Mesothelial cell of epicardium (in vitro differentiated cells): ENCODE measurements at places on chromosomes 2 and 18. TPM values are rescaled to one million over a fixed set of nuclear protein-coding genes. Genes with fewer than 3 reads are reported as not detected.

DNA sequence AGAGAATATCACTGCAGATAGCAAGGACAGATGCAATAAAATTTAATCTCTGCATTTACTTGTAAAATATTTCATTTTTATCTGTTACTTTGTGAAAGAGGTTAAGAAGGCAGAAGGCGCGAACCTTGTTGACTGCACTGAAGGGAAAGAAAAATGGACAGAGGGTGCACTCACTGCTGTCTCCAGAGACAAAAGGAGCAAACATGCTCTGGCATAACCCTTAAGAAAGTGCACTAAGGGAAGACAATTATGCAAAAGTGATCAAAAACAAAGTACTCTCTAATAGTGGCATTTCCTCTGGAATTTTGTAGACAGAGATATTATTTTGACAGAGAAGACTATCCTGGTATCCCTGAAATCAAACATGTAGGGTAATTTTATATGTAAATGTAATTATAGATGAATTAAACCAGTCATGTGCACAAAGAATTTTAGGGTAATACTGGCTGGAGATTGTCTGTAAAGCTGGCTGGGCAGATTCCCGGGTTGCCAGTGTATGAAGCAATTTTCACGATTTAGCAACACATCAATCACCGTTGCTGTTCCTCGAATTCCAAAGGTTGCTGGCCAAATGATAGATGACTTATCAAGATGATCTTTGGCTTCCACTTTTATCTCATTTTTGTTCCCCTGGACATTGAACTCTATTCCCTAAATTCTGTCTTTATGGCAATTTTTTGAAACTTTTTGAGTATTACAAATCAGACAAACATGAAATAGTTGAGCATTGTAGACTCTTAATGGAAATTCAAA lies 1176.9 kb downstream of the SUCLG1 start:
- DNase-seq, result no peak

- DNase-seq, result no peak
Observed at GRCh38 chr2:59888015-59888414, 665.4 kb downstream of the BCL11A start.

GRCh38 chr2:2839782-2840531 lies 508.9 kb upstream of the MYT1L start:
- DNase-seq, result no peak

DNA sequence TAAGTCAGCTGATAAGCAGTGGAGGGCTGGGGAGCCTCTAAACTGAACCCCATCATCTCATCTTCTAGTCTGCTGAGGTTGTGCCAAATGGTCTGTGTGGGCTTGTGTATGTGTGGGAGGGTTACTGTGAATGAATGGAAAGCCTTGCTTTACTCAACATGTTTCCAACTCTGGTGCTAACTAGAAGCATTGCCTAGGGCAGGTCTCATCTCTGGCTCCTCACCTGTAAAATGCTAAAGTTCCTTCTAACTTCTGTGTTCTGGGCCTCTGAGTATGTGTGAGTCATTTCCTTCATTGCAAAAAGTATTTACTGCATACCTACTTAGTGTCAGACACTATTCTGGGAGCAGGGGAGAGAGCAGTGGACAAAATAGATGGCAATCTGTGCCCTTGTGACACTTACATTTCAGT lies 1.3 kb downstream of the LIPG start:
- no peak for DNase-seq

DNA sequence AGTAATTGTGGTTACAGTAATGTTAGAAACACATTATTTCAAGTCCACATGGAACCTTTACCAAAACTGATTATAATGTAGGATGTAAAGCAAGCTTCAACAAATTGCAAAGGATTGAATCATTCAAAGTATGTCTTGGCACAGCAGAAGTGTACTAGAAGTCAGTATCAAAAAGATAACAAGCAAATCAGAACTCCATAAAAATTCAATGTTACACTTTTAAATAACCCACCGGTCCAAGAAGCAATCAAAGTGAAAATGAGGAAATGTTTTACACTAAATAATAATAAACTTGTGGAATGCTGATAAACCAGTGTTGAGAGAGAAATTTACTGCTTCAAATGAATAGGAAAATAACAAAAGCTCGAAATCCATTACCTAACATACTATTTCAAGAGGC lies 47.7 kb downstream of the TTC21B start:
- DNase-seq, result no peak

DNA sequence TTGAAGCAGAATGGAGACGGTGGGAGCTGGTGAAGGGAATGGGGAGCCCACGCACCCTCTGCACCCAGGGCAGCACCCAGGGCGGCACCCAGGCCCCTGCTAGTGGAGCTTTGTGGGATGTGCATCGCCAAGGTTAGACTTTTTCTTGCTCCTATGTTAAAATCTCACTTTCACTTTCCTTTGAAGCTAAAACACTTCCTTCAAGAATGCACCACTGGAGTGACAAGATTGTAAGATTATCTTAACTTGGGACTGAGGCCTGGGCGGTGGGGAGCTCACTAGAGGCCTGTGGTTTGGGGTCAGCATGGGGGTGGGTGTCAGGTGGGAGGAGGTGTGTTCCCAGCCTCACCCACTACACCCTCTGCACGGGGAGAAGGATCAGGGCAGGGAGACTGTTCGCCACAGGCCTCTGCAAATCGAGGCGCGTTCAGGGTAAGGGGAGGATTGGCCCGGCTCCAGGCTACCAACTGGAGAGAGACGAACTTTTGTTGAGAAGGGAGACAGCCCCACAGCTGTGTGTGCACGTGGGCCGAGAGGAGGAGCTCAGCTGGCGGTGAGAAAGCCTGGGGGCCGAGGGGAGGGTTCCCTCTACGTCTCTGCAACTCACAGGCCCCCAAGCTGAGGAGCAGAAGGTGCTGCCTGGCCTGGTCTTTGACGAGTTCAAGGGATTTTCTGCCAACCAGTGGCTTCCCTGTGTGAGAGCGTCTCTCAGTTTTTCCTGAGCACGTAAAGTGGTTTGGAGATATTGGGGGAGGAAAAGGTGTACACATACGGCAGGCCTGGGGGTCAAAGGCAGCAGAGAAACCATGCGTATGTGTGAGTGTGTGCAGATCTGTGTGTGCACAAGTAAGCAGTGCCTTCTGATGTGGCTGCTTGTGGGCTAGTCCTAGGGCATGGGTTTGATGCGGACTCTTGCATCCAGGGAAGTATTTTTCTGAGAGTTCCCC lies 147.7 kb downstream of the KLHL29 start:
- no peak for DNase-seq

- DNase-seq, result no peak
Observed at GRCh38 chr18:28903306-28903705, 726.4 kb upstream of the CDH2 start.

DNA sequence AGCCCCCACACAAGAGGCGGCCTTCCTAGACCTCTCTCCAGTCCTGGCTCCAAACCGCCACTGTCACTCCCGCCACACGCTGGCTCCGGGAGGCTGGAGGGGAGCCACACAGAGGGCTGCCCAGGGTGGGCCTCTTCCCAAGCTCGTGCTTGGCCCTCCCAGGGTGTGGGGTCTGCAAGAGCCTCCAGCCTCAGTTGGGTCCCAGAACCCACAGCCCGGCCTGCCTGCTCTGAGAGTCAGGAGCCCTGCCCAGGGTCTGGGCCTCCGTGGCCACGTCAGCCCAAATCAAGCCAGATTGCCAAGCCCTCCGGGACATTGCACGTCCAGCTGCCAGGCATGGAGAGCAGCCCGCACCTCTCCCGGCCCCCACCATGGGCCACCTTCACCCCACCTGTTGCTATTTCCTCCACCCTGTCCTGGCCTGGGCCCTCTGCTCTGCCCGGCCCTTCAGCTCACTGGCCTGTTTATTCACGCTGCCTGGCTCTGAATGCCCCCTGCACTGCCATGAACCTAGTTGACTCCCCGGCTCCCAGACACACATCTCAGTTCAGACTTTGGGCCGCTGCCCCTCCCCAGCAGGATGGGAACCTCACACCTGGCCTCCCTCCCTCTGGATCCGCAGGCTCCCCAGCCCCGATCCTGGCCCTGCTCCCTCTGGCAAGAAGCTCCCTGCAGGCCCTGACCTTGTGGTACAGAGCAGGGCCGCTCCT lies 61.0 kb downstream of the BIN1 start:
- peak; percentile 34 for DNase-seq

- no peak for DNase-seq
Observed at GRCh38 chr2:178238154-178238521, 43.8 kb downstream of the OSBPL6 start.

- no peak for DNase-seq
Observed at GRCh38 chr2:171512014-171512413, 10.3 kb upstream of the CYBRD1 start.

DNA sequence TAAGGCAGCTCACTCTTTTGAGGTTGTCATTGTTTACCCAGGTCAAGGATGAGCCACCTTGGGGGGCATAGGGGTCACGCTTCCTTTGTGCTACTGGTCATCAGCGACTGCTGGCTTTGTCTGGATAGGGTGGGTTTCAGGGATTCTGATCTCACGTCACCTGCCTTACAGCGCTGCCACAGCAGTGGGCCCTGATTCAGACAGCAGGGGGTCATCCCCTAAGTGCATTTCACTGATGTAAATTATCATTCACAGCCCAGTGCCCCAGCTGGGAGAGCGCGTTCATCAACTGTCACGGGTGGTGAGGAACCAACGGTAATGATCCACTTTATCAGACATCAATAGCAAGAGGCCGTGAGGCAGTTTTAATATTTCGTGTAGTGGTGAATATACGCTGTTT lies 291.2 kb downstream of the NEDD4L start:
- DNase-seq, result no peak

DNA sequence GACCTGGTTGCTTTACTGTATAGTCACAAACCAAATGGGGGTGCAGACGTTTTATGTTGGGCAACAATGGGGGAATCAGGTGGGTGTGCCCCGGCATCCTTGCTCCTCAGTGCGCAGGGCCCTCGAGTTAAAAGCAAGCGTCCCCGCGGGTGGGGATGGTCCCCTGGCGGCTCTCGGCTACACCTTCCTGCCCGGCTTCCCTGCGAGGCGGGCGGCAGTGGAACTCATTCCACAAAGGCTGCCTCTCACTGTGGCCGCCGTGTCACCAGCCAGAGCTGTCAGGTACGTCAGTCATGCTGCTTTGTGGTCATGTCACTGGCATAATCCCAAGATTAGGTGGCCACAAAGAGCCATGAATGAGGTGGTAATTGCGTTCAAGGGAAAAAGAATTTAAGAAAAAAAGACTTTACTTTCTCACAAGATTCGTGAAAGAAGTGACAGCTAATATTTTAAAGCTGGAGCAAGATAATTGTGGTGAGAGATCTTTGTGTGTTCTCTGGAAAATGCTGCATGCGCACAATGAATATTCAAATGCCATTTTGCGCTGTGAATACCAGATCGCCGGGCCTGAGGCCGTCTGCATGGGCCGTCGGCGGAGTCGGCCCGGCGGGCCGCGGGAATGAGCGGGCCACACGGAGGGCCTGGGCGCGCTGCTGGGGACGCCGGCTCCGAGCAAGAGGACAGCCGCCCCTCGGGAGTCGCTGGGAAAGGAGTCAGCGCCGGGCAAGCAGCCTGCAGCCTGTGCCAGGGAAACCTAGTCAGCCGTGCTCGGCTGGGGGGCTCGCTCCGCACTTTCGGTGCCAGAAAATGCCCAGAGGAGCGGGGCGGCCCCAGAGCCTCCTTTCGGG lies 82.3 kb upstream of the LDLRAD4 start:
- no peak for DNase-seq

- no peak for DNase-seq
Observed at GRCh38 chr18:8561123-8561910, 47.9 kb upstream of the RAB12 start.

DNA sequence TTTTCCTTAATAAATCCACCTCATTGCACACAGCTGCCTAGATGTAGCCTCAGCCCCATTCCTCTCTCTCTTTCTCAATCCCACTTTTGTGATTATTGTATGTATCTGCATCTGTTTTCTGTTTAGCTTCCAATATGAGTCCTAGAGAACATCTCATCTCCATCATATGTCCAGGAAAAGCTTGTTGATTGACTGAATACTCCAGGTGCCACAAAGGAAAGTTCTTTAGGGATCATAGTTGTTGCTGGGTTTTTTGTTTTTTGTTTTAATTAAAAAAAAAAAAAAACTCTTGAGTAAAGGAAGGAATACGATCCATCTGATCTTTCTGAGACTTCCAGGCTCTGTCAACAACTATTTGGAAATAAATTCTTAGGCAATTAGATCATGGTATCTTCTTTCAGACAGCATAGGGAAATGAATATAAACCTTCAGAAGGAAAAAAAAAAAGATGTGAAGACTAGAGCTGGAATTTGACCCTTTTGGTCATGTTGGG lies 42.5 kb downstream of the KIAA2012 start:
- no peak for DNase-seq

DNA sequence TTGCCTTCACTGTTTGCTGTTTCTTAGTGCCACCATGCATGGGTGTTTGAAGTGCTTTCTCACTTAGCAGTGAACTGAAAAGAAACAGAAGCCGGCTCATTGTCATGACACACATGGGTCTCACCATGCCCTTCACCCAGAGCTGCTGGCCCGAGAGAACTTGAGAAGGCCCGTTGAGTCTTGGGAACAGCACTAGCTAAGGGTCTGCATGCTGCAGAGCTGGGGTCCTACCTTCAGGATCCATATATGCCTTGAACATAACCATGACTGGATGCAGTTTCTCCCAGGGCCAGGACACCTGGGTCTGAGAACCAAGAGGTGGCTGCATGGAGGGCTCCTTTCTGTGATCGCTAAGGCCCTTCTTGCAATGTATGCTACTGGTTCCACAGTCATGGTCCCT lies 245.5 kb upstream of the HS6ST1 start:
- DNase-seq, result no peak

DNA sequence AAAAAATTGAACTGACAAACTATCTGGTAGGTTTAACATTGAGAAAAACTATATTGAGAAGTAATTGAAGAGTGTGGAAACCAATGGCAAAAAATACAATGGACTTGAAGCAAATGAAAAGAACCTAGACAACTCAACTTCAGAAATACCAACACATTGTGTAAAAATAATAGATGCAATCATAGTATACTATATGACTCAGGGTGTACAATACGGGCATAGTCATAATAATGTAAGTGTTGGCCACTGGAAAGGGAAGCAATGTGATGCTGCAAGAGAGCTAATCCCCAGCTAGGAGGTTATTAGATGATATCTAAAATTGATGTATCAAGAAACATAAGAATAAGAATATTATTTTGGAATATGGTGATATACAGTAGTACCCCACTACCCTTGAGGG lies 45.3 kb downstream of the SMAD7 start:
- no peak for DNase-seq

DNA sequence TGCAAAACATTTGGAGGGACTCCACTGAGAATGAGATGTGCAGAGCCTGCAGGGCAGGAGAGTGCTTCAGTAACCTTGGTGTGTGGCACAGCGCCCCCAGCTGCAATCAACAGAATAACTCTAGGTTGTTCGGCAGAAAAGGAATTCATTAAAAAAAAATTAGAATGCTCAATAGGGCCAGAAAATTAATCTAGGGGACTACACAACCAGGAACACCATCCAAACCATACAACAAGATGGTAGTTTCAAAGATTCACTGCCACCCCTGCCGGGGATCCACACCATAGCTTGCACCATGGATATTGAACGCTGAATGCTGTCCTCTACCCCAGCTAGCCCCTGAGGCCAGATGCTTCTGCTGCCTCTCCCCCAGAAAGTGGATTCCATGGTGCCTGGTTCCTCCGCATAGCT lies 50.1 kb downstream of the THUMPD2 start:
- peak; percentile 43 for DNase-seq

GRCh38 chr2:16000642-16001041 lies 60.3 kb downstream of the MYCN start:
- DNase-seq, result no peak

GRCh38 chr18:35512761-35513160 lies 15.0 kb upstream of the INO80C start:
- no peak for DNase-seq

CAPN14 gene
- total RNA-seq, result 0.40 to 0.54 TPM (median 0.47 TPM) in 3 replicates

SCN2A gene
- total RNA-seq, result 1.9 to 2.9 TPM (median 2.5 TPM) in 3 replicates

TMEM178A gene
- 11.9 to 14.9 TPM (median 13.1 TPM) in 3 replicates for total RNA-seq

HOXD12 gene
- 0.27 to 0.40 TPM (median 0.27 TPM) in 3 replicates for total RNA-seq

ACVR1C gene
- total RNA-seq, result 0.13 to 0.18 TPM (median 0.14 TPM) in 3 replicates

CDK5R2 gene
- total RNA-seq, result 0.69 to 0.97 TPM (median 0.90 TPM) in 3 replicates
